ENCODE measurements at places on chromosomes 3 and 15.

GRCh38 chr3:39327746-39328349, 1.7 kb upstream of the CCR8 start:
- DNase-seq: no peak

DNA sequence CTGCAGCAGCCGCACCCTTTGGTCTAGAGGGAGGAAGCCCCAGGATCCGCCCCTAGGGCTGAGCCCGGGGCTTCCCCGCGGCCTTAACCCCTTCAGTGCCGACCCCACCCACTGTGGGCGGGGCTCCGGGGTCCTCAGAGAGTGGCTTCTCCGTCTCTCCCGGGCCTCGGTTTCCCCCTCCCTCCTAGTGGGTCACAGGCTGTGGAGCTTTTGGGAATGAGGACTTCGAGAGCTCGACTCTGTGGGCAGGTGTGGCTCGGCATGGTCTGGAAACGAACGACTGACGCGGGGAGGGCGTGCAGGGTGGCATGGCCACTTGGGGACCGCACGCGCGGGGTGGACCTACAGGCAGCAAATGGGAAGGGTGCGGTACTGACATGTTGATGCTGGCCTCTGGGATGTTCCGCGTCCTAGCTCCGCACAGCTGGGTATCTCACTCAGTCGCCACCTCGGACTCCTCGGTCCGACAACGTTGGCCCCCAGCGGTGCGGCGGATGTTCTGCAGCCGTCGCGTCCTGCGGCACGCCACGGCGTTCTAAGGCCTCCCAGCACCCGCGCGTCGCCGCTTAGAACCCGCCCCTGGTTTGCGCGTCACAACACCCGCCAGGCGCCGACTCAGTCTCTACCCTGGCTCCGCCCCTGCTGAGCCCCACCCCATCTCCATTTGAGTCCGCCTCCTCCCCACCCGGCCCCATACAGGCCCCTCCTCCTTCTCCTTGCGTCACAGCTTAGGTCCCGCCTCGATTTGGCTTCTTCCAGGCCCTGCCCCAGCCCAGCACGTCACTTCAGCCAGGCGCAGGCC, at the start of the genes HYAL3 and NAA80:
TSS of gene HYAL3 (minus strand) at position 570 of the 802 bp plus-strand sequence. CDS start 3,803 bp downstream, outside the sequence.
TSS of gene NAA80 (minus strand) at position 570 of the 802 bp plus-strand sequence. CDS start 1,942 bp downstream, outside the sequence.
- DNase-seq: peak; percentile 98

- no peak for DNase-seq
Measured at GRCh38 chr3:43997788-43998369, 243.8 kb upstream of the TOPAZ1 start.

- no peak for DNase-seq
Measured at GRCh38 chr3:16148783-16149182, 25.7 kb upstream of the GALNT15 start.

DNA sequence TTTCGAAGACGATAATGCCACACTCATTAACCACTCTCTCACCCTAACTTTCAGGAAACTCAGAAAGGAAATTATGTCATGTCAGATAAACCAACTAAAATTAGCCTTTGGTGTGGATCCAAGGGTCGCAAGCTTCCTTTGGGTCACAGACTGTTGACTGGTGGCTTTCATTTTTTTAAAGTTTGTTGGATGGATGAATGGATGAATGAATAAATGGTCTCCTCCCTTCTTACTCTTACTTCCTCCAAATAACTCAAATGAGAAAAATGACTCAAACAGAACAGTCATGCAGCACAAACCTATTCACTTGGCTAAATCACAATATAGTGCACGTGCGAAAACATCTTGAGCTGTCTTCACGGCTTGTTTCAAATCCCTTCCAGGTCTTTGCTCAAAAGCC, 82.9 kb upstream of the HACD2 start:
- no peak for DNase-seq

- DNase-seq: no peak
Measured at GRCh38 chr15:20356911-20357480, 184.6 kb downstream of the GOLGA6L6 start.

DNA sequence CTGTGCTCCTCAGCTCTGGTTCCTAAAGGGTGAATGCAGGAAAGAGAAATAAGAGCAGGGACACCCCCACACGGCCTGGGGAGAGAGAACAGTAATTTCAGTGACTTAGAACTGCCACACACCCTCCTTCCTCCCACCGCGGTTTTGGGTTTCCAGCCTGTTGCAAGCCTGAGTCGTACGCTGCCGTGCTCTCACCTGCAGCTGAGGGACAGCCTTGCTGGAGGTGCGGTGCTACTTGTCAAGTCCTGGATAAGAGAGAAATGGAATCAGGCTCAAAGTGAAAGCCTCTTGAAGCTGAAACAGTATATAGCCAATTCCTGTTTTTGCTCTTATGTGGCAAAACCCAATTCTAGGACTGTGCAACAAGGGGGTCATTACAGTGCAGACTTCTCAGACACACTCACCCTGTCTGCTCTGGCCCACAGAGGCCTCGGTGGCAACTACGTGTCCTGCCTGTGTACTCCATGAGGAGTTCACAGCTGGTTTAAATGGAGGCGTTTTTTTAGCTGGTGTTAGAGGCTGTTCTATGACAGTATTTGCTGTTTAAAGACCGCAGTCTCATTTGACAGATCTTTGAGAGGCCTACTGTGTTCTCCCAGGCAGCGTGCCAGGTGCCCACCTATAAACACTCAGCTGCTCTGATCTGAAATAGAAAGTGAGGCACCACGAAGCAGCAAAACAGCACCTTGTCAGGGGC, 42.9 kb downstream of the TBC1D2B start:
- peak; percentile 26 for DNase-seq

GRCh38 chr3:154469585-154469984, 39.6 kb upstream of the GPR149 start:
- DNase-seq: no peak

DNA sequence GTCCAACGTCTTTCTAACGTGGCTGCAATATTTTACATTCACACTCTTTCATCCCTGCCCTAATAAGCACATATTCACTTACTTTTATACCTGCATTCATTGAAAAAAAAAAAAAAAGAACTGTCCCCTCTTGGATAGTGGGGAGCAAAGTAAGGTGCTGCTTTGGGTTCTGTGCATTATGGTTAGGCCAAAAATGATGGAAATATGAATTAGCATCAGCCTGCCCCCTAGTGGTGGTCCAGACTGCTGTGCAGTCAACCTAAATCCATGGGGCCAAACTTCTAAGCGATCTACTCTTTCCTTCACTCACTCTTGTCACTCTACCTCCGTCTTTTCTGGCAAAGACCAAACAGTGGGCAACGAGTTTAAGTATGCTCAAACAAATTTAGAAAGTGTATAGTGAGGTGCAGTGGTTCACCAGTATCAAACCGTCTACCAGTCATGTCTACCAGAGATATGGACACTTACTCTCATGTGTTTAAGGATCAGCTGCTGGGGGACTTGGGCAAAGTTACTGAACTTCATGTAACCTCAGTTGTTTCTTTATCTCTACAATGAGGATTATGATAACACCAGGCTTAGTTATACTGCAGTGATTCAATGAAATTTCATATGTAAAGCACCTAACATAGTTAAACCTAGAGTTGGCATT, 61.5 kb upstream of the GRM7 start:
- no peak for DNase-seq

DNA sequence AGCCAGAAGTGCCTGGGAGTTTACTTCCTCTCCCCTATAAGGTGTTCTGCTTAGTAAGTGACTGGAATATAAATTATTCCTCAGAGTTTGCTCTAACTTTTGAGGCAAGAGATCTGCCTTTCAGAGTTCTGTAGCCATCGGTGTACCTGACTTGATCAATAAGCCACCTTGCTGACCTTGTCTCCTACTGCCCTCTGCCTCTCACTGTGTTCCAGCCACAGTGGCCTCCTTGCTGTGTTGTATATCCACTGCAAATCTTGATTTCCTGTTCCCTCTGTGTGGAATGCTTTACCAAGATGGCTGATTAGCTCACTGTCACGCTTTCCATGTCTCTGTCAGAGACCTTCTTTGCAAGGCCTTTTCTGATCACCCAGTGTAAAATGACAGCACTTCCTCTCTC, 442.4 kb downstream of the SQOR start:
- no peak for DNase-seq

DNA sequence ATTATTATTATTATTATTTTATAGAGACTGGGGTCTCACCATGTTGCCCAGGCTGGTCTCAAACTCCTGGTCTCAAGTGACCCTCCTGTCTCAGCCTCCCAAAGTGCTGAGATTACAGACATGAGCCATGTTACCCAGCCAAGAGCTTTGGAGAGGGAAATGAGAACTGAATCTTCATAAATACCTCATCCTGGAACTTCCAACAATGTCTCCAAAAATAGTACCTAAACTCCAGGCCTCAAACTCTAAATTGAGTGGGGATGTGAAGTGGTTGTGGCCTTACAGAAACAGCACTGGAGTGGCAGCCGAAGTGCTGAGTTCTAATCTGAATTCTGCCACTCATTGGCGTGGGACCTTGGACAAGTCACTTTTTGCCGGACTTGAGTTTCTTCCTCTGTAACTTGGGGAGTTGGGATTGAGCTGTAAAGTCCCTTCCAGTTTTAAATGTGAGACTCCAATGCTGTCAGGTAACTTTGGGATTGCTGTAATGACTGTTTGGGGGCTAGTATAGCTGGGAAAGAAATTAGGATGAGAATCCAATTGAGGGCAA, 10.0 kb upstream of the SRP14 start:
- DNase-seq: no peak

DNA sequence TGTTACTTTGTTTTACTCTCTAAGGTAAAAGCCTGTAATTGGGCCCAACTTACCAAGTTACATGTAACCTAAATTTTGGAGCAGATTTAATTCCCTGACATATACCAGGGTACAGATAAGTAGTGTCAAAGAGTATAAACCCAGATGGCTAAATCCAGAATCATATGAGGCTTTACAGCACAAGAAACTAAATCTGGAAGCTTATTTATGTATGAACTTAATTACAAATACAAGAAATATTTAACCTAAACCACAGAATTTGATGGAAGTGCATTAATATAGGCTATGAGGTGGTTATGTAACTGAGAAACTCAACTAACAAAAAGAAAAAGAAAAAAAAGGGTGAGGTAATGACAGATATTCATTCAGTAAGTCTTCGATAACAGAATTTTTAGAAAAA, 930.2 kb upstream of the ALCAM start:
- no peak for DNase-seq

DNA sequence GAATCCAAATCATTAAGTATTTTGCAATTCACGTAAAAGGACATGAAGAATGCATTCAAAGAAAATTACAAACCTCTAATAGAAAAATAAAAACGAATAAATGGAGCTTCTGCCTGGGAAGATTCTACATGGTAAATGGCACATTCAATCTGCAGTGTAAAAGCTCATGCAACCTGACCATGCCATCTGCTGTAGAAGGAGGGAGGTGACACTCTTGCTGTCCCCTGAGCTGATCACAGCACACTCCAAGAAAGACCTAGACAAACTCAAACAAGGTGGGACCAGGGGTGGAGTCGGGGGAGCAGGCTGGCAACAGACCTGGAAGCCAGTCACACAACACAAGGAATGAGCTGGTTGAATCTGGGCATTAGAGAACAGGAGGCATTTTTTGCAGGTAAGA, 101.8 kb downstream of the BDH1 start:
- no peak for DNase-seq

DNA sequence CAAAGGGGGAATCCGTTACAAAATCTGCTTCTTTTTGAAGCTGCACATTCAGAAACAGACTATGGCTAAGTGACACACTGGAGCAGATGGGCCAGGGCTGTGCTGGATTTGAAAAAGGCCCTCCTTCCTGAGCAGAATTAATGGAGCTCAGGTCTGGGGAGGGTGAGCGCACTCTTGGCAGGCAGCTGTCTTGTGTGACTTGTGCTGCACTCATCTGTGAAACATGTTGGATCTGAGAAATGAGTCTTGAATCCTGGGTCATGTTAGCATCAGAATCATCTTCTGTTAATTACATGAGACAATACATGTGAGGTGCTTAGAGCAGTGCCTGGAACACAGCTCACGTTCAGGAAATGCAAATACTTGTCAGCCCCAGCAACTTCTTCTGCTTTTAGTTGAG, 219.6 kb downstream of the THSD4 start:
- no peak for DNase-seq

DNA sequence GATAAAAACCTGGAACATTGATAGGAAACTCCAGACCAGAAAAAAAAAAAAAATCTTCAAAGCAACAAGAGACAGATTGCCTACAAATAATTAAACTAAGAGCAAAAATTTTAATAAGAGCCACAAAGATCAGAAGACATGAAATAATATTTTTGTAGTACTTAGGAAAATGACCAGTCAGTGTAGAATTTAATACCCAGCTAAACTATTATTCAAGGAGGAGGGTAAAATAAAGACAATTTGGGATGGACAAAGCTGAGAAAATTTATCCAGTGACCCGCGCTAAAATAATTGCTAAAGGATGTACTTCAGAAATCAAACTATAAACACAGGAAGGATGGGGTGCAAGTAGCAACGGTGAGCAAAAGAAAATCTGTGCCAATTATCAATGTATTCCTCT, 133.2 kb downstream of the AQP9 start:
- DNase-seq: no peak

GRCh38 chr3:13114811-13115575, 41.8 kb upstream of the IQSEC1 start:
- no peak for DNase-seq

GRCh38 chr3:146679191-146679590, 74.0 kb upstream of the PLSCR5 start:
- DNase-seq: no peak

- DNase-seq: no peak
Measured at GRCh38 chr3:123143669-123144411, 57.9 kb upstream of the SEC22A start.

DNA sequence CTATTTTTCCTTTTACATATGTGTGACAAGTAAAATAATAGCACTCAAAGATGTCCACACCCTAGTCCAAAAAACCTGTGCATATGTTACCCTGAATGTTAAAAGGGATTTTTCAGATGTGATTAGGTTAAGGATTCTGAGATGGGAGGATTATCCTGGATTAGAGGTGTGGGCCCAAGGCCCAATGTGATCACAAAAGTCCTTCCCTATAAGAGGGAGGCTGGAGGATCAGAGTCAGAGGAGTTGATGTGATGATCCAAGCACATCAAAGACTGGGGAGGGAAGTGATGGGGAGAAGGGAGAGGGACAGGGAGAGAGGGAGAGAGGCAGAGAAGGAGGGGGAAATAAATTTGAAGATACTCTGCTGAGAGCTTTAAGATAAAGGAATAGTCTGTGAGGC, 512.6 kb downstream of the PLOD2 start:
- no peak for DNase-seq

DNA sequence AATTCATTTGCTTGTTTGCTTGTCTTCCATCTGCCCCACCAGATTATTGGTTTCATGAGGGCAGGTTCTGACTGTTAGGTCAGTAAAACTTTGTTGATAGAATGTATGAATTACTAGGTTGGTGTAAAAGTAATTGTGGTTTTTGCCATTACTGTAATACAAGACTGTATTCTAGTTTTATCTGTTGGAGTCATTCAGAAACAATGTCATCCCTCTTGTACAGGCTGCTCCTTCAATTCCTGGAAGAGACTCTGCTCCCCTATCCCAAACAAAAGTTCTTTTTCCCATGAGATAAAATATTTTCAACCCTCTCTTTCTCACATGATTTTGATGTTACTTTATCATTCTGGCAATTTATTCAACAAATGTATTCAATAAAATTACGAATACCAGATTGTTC, 115.0 kb downstream of the CHST2 start:
- no peak for DNase-seq
